ENCODE measurements at places on chromosomes 2 and 18. TPM values are rescaled to one million over a fixed set of nuclear protein-coding genes. Genes with fewer than 3 reads are reported as not detected.

DNA sequence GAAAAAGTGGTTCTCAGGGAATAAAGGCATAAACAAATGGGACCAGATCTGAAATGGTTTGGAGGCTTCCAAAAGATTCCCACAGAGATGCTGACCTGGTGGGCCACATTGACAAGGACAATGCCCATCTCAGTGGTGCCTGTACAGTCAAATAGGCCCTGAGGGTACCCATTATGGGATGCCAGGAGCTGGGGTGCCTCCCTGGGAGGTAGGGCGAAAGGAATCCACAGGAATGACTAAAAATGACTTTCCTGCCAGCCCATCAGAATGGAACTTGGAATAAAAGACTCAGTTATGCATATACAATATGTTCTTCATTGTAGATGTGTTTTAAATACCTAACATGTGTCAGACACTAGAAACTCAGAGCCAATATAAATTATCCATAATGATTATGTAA lies 248.5 kb downstream of the RNF144A start:
- H3K4me3 ChIP-seq, result no peak overlapping the region
- H3K4me1 ChIP-seq, result no peaks in the 10 kb centered on the region
- DNase-seq, result no peak
- no peaks in the 10 kb centered on the region for H3K36me3 ChIP-seq
- H3K27ac ChIP-seq, result no peak overlapping the region

GRCh38 chr2:76251342-76251741 lies 540.6 kb upstream of the GCFC2 start:
- DNase-seq, result no peak
- H3K36me3 ChIP-seq, result no peaks in the 10 kb centered on the region
- H3K4me1 ChIP-seq, result no peaks in the 10 kb centered on the region
- H3K4me3 ChIP-seq, result no peak overlapping the region

Gene ORC2
- 9.2 TPM for total RNA-seq

DNA sequence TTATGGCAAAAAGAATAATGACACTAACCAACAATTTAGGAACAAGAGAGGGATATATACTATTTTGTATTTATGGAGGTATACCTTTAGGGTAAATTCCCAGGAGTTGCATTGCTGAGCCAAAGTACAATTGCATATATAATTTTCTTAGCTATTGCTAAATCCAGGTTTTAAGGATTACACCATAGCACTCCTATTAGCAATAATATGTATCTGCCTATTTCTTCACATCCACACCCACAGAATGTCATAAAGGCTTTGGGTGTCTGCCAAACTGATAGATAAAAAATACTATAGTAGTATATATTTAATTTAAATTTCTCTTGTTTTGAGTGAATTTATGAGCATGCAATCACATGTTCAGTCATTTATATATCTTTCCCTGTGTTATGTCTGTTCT lies 11.5 kb upstream of the SERPINB13 start:
- no peaks in the 10 kb centered on the region for H3K36me3 ChIP-seq
- no peaks in the 10 kb centered on the region for H3K27me3 ChIP-seq
- no peak overlapping the region for H3K4me3 ChIP-seq

DNA sequence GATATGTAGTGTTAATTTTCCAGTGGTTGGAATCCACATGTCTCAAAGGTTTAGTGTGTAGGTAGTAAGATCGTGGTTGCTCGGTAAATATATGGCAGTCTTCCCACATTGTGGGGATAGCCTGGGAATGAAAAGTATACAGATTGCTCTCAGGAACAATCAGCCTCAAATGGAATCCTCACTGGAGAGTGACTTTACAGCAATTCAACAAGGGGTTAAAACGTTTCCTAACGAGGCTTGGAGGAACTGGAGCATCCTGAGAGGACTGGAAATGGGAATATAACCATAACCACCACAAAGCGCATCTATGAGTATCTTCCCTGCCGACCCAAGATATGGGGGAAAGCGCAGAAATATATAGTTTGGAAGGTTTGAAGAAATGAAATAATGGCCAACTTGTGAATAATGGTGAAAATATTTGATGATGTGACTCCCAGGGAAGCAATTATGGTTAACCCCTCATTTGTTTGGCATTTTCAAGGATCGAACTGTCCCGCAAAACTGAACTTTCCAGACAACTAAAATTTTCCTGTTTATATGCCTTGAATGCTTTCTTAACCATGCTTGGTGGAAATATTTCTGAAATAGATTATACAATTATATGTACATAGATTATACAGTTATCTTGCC lies 100.7 kb upstream of the FOSL2 start:
- no peaks in the 10 kb centered on the region for H3K4me1 ChIP-seq
- no peak for DNase-seq
- no peak overlapping the region for H3K4me3 ChIP-seq
- no peaks in the 10 kb centered on the region for H3K36me3 ChIP-seq
- H3K27ac ChIP-seq, result no peak overlapping the region

- no peak overlapping the region for H3K27ac ChIP-seq
- H3K27me3 ChIP-seq, result no peaks in the 10 kb centered on the region
- H3K4me3 ChIP-seq, result no peak overlapping the region
Observed at GRCh38 chr18:73254564-73254963, 386.8 kb upstream of the NETO1 start.

DNA sequence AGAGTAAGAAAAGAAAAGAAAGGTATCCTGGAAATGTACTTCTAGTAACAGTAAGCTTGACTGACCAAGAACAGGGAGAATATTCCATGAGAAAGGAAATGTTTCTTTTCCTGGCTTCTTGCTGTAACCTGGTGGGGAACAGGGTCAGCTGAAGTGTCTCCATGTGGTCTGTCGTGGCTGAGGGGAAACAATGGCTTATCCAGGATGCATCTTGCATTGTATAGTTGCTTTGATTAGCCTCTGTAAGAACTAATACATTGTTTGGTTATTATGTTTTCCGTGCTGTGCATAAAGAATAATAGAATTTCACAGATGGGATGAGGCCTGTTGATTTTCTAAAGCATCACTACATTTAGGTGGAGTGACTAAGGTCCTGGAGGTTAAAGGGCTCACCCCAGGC lies 4.9 kb downstream of the CREG2 start:
- no peak overlapping the region for H3K4me3 ChIP-seq
- peaks cover 10% of the 10 kb centered on the region for H3K4me1 ChIP-seq
- no peak for DNase-seq
- no peaks in the 10 kb centered on the region for H3K27me3 ChIP-seq
- no peak overlapping the region for H3K27ac ChIP-seq

- H3K4me3 ChIP-seq, result no peak overlapping the region
- DNase-seq, result no peak
- peaks cover 26% of the 10 kb centered on the region for H3K4me1 ChIP-seq
Observed at GRCh38 chr2:8525236-8525581, 156.6 kb upstream of the ID2 start.

GRCh38 chr18:49745045-49746014 lies 68.0 kb downstream of the ACAA2 start:
- no peaks in the 10 kb centered on the region for H3K27me3 ChIP-seq
- no peaks in the 10 kb centered on the region for H3K36me3 ChIP-seq
- no peak overlapping the region for H3K27ac ChIP-seq
- no peaks in the 10 kb centered on the region for H3K4me1 ChIP-seq
- DNase-seq, result no peak

Gene PNKD
- 21.3 TPM for total RNA-seq

Gene ITGB6
- total RNA-seq, result 5.3 TPM

Measured in body of pancreas (tissue), 4 donors.